NCI-H1694 (cell line): ENCODE measurements at places on chromosomes 12 and 14.

- no peak for DNase-seq
Measured at GRCh38 chr14:51430079-51430478, 190.0 kb downstream of the TMX1 start.

- no peak for DNase-seq
Measured at GRCh38 chr12:48021485-48022179, 17.4 kb upstream of the COL2A1 start.

DNA sequence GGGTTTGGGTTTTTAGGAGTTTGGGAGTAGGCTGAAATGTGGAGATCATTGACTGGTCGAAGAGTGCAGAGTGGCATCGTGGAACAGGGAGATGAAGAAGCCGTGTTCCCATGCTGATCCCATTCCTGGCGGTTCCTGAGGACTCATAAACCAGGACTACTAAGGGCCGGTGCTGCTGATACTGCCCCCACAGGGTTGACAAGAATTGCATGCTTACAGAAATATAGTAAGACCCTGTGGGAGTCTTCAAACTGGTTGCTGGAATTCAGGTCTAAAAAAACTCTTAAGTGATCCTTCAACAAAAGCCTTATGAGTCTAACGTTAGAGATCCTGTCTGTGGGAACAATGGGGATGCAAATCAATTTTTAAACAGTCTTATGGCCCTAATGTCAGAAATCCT is 64.0 kb upstream of the ARHGAP5 start:
- no peak for DNase-seq

DNA sequence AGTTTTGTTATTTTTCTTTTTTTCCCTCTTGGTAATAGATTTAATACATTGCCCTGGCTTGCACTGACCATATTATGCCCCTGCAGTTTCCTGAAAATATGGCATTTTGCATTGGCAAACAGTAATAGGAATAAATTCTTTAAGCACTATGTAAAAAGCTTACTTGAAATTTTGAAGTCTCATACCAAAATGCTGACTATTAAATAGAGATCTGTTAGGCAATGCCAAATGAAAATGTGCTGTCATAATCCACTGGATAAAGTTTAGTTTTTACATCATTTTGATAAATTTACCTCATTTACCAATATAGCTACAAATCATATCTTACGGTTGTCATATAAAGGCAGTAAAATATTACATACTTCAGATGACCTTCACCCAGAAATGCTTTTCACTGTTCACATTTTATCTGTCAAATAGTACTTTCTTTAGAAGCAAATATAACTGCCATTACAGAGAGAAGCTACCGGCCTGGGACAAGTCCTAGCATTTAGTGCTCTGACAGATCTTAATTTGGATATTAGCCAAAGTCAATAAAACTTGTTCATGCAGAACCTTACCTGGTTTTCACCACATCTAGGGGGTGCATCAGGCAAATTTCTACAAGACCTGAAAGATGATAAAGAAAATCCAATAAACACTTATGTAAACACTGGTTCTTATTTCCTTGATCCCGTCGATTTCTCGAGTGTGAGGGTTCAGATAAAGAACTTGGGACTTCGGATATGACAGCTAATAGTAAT is 212.9 kb downstream of the PAX9 start:
- no peak for DNase-seq

- no peak for DNase-seq
Measured at GRCh38 chr12:45909041-45909713, 81.2 kb downstream of the SCAF11 start.

DNA sequence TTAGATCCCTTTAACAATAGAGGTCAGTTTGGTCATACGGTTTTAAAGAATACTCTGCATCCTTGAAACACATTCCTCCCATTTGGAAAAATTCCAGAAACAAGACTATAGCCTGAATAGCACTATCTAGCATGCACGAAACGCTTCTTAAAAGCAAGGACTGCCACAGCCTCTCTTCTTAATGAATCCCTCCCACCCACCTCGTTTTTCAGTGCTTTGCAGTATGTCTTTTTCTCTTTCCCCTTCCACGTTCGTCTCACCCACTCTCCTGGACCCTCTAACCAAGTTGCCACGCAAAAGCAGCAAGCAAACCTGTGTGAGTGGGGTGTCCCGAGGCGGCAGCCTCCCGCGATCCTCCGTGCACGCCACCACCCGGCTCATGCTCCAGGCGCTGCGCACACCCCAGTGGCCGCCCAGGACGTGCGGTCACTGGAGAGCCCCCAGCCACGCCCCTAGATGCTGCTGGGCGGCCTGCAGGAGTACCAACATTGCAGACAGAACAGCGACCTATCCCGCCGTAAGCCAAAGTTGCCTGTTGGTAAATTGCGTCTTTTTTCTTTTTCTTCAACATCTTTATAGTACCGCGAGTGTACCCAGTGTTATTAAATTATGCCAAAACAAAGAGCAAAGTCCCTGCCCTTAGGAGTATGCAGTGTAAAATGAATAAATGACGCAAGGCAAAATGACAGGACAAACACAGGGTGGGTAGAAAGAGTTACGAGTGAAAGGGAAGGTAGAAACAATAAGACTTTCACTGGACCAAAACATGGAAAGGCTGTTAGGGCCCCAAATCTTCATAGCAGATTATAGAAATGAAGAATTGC is at the start of gene SLC38A4:
Gene SLC38A4, minus strand, starts transcription at position 407 of the 824 bp plus-strand sequence. CDS start 32,926 bp downstream, outside the sequence.
- DNase-seq, result no peak
